ENCODE measurements at places on chromosomes 6 and 20.
A peak's percentile ranks its signal among the peaks of the same experiment; 100 is the strongest.

DNA sequence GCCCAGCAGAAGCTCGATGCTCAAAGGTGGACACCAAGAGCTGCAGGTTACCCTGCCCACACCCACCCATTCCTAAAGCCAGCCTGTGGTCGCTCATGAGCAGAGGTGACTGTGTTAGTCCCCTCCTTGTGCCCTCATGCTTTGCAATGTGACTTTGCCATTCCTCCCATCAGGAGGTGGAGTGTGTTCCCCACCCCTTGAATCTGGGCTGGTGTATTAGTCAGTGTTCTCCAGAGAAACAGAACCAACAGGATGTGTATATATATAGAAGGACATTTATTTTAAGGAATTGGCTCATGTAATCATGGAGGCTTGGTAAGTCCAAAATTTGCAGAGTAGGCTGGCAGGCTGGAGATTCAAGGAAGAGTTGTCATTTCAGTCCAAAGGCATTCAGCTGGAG, 54.4 kb upstream of the RNF24 start:
- no peak for DNase-seq

- no peak for DNase-seq
These were observed 260.6 kb upstream of the BMP2 start for GRCh38 chr20:6506906-6507305.

GRCh38 chr20:23205211-23205610, 119.1 kb upstream of the CD93 start:
- peak; percentile 24 for DNase-seq

- no peak for DNase-seq
These were observed 102.4 kb downstream of the FOXF2 start for GRCh38 chr6:1491591-1492319.

- DNase-seq = peak; percentile 33
These were observed 28.6 kb downstream of the RALY start for GRCh38 chr20:34022151-34022838.

DNA sequence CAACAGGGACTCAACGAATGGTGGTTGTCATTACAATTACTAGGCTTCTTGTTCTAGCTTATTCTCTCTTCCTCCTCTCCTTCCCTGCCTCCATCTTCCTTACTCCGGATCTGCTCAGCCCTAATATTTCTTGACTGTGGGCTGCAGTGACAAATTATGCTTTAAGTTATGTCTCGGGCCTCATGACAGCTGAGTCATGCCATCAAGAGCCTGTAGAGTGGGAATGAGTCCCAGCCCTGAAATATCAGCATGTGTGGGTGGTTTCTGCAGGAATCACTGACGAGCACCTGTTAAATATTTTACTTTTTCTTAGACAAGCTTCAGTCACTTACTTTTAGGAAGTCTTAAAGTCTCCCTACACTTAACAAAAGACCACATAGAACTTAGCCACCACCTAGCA, 83.1 kb upstream of the CBLN4 start:
- DNase-seq = no peak

DNA sequence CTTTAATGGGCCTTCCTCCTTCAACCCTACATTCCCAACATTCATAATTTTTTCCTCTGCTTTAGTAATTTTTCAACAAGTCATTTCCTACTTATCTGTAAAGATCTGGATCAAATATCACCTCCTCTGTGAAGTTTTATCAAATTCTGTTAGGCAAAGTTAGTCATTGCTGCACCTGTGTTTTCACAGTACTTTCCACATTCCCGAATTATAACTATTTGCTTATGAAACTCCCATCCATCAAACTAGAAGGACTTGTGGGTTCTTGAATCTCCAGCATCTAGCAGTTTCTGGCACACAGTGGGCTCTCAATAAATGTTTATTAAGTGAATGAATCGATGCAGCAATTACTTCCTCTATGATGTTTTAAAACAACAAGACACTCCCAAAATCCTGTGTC, 257.6 kb downstream of the HDGFL1 start:
- DNase-seq = no peak

DNA sequence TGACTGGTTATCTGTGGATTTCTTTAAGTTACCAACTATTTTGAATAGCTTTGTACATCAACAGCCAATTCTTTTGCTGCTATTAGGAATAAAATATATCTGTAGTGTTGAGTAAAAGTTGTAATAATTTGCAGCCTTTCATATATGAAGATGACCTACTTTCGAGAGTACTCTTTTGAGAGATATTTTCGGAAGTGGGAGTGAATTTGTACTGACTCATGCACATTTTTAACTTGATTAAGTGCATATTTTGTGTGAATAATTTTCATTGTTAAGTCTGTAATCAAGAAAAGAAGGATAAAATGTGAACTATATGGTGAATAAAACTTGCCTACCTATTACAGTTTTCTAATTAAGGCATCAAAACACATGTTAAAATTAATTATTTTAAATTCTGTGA, 51.9 kb downstream of the L3MBTL3 start:
- no peak for DNase-seq

GRCh38 chr6:183668-184067, 108.6 kb upstream of the DUSP22 start:
- DNase-seq = no peak

DNA sequence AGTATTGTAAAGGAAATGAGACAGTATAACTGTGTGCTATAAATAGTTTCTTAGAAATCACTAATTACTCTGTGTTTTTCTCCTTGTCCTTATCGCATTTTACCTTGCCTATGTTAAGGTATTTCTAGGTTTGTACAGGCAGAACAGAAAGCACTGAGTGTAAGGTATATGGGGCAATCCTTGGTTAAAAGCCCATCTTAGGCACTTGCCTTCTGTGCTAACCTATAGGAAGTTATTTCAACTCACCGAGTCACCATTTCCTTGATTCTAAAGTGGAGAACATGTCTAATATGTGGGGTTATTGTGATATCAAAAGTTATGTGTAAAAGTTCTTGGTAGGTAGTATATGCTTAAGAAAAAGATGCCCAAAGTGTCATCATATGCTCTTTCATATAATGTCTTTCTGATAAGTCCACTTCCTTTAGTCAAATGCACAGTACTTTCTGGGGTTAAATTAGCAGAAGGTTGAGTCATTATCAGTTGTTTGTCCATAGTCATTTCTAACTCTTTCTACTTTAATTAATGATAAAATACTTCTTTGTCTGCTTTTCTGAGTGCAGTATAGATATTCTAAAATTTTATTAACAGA, 276.4 kb downstream of the UTRN start:
- no peak for DNase-seq

DNA sequence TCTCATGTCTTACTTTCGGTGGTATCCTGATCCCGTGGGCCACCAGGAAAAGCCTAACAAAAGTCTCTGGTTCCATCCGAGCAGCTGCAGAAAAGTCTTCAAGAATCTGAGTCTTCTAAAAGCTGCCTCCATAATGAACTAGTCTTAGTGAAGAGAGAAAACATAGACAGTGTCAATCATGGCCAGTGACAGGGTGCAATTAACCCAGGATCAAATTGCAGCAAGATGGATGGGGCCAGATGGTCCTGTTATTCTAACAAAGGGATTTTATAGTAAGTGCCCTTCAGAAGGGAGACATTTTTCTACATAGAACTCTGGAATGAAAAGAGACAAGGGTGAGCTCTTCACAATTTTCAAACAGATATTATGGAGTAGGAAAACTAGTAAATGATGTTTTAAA, 281.6 kb upstream of the ZFP64 start:
- no peak for DNase-seq

GRCh38 chr6:32192608-32193039, at the start of gene GPSM3:
Gene GPSM3 (minus strand): TSS chr6:32192643. CDS start chr6:32192513, 130 bp downstream.
- DNase-seq = peak; percentile 54

GRCh38 chr6:10595731-10596664, 74.8 kb downstream of the GCNT2 start:
- DNase-seq = no peak

DNA sequence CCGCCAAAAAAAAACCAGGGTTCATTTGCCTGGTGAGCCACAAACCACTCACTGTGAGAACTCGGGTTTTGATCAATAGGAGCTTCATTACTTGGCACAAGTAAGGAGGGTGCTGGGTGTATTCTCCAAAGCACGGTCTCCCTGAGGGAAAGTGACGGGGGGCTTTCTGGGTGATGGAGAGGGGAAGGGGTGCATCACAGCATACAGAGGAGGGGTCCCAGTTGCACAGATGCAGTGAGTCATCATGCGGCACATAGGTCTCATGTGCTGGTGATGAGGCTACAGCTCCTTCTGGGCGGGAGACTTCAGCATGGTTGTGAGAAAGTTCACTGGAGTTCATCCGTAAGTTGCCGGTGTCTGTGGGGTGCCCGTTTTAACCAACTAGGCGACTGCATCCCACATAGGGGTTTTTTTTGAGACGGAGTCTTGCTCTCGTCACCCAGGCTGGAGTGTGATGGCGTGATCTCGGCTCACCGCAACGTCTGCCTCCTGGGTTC, 36.2 kb downstream of the SUN5 start:
- no peak for DNase-seq

GRCh38 chr20:54525916-54526590, 50.7 kb downstream of the DOK5 start:
- peak; percentile 15 for DNase-seq

DNA sequence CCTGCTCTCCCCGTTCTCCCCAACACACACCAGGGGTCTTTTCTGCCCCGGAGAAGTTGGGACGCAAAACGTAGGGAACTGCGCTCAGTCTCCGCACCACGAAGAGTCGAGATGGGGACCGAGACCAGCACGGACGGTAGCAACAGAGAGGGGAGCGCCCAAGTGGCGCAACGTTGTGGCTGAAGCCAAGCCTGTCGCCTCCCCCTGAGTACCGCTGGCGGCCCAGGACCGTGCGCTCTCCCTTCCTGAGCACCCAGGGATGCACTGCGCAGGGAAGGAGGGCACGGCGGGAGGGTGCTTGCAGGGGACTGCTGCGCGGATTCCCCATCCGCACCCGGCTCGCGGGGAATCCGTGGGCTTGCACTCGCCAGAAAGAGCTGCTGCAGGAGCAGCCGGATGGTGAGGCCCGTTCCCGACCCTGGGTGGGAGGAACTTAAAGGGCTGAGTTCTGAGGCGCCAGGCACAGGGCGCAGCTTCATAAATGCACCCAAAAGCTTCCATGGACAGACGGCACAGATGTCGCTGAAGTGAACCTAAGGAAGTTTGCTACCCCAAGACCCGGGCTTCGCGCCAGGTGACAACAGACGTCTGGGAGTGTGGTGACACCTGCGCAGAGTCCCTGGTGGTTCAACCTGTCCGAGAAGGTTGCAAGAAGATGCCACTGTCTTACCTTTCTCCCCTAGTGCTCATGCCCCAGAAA, 178.7 kb downstream of the TBXT start:
- DNase-seq = no peak

GRCh38 chr6:165487950-165488349, 175.1 kb downstream of the PDE10A start:
- DNase-seq = no peak

- DNase-seq = no peak
These were observed 356.9 kb downstream of the KIF16B start for GRCh38 chr20:16216227-16216913.

DNA sequence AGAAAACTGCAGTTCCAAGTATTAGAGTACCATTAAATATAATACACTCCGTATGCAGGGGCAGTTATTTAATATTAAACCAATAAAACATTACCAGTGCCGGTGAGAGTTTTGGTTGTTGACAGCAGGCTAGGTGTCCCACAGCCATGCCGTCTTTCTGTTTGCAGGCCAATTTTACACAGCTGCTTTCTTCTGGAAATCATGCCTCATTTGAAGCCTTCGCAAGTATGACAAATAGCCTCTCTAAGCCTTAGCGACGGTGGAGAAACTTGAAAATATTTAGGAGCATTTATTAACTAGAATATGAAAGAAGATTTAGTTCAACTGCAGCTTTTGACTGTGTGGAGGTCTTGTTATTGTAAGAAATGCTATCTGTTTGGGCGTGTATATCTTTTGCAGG, 226.0 kb downstream of the BMP2 start:
- no peak for DNase-seq

DNA sequence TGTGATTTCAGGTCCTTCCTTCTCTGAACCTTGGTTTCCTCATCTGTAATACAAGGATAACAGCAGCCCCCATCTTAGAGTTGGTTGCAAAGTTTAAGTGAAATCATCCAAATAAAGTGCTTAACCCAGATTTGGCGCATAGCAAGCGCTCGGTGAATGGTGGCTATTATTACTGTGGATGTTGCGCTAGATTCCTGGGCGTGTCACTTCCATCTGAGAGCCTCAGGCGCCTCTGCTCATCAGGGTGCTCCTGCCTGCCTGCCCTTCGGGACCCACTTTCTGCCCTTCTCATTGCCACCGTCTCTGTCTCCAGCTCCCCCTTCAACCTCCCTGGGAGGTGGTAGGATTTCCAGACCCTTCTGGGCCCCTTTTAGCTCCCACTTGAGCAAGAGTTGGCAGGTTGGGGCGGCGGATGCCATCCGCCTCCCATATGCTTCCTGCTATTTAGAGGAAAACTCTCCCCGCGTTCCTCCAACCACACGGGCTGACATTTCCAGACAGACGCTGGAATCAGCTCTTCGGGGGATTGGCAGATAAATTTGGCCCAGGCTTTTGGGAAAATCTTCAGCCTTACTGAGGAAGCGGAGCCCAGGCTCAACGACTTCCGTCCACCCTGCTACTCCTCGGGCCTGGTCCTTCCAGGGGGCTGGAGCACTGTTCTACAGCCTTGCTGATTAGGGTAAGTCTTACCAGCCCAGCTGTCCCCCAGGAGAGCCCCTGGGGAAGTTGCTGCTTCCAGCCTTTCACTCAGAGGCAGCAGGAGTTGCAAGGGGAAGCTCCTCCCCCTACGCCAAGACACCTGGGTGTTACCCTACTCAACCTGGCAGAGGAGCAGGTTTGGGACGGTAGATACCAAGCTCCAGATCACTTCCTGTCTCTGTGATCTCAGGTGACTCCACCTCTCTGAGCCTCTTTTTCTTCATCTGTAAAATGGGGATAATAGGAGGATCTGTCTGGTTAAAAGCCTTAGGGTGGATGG, 71.5 kb downstream of the DLGAP4 start:
- peak; percentile 41 for DNase-seq

- no peak for DNase-seq
These were observed 54.0 kb upstream of the SMOC2 start for GRCh38 chr6:168386973-168387372.

GRCh38 chr6:56860475-56860874, 94.4 kb upstream of the BEND6 start:
- DNase-seq = no peak

GRCh38 chr6:75171567-75171966, 34.3 kb downstream of the COL12A1 start:
- DNase-seq = no peak

GRCh38 chr6:149929422-149929821, 6.5 kb upstream of the RAET1G start:
- DNase-seq = no peak

DNA sequence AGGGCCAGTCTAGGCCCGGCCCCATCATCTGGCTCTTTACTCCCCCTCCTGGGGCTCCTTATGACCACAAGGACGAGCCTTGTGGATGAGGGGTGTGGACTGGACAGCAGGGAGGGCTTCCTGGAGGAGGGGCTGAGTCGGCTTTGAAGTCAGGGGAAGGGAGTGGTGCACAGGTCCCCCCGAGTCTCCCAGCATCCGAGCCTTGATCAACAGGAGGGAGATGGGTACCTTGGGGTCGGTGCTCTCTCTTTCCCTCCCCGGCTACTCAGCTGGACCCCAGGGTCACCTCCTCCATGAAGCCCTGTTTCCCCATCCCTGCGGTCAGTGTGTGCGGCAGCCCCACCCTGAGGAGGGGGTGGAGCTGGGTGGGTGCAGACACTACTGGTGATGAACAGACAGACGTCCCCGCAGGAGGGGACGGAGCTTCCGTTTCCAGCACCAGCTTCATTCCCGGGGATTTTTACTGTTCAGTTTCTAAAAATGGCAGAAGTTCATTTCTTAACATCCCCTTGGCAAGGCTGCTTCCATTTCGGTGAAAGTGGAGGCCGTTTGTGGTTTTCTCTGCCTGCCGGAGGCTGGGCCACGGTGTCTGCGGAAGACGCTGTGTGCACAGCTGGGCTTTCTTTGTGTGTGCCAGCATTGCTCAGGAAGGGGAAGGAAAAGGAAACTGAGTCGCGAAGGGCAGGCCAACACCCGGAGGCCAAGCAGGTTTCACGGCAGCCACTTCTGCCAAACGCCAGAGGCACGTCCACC, 19.6 kb downstream of the NTSR1 start:
- DNase-seq = no peak
